ENCODE measurements at places on chromosomes 13 and 19.

DNA sequence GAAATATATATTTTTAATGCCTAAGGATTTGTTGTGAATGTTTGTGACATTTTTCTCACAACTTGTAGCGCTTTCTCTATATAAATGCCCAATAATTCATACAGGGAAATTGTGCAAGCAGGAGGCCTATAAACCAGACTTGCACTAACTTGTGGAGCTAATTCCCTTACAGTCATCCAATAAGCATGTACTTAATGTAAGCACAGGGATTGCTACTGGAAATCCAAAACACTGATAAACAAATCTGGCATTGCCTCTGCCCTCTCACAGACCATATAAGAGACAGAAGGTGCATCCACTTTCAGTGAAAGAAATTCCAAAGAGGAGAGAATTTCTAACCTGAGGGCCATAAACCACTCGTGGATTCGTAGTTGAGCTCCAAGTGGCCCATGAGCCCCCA, 518.8 kb downstream of the MYO16 start:
- no peak for DNase-seq

DNA sequence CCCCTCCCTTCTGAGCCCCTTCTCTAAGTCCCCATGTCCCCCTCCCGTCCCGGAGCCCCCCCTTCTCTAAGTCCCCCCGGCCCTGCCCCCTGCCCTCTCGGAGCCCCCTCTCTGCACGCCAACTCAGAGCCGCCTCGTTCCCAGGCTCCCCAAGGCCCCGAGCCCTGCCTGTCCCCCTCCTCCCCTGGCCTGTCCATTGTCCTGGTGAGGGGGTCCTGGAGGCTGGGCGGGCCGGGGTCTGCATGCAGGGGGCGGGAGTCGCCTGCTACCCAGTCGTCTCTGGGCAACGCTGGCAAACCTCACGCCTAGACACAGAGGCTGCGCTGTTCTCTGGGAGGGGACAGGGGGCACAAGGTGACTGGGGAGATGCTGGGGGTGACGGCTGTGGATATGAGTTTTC, 39.2 kb upstream of the SEMA6B start:
- no peak for DNase-seq

DNA sequence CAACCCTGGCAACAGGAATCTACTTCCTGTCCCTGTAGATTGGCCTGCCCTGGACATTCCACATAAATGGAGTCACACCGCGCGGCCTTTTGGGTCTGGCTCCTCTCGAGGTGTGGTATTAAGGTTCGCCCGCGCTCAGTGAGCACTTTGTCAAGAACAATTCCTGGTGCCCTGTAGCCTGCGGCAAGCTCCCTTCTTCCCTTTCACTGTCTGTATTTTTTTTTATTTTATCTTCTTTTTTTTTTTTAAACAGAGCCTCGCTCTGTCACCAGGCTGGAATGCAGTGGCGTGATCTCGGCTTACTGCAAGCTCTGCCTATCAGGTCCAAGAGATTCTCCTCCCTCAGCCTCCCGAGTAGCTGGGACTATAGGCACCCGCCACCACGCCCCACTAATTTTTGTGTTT, 28.3 kb downstream of the PEX11G start:
- DNase-seq = no peak

GRCh38 chr19:16325161-16325527, 518 bp downstream of the KLF2 start:
- no peak for DNase-seq

DNA sequence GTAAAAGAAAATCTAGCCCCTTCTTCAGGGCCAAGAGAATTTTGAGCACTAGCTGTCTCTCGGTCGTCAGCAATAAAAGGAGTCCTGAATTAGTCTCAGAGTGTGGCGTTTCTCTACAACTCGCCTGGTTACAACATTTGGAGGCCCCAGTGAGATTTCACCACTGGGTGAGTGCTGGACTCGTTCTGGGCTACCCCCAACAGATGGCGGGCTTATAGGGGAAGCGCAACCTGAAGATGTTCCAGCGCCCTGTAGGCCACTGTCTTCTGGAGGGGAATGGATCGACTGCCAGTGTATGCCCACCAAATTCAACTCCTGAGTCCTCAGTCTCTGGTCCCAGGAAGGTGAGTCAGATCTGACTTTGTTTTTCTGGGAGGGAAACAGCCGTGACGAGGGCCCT, 11.7 kb upstream of the ZNF181 start:
- DNase-seq = no peak

DNA sequence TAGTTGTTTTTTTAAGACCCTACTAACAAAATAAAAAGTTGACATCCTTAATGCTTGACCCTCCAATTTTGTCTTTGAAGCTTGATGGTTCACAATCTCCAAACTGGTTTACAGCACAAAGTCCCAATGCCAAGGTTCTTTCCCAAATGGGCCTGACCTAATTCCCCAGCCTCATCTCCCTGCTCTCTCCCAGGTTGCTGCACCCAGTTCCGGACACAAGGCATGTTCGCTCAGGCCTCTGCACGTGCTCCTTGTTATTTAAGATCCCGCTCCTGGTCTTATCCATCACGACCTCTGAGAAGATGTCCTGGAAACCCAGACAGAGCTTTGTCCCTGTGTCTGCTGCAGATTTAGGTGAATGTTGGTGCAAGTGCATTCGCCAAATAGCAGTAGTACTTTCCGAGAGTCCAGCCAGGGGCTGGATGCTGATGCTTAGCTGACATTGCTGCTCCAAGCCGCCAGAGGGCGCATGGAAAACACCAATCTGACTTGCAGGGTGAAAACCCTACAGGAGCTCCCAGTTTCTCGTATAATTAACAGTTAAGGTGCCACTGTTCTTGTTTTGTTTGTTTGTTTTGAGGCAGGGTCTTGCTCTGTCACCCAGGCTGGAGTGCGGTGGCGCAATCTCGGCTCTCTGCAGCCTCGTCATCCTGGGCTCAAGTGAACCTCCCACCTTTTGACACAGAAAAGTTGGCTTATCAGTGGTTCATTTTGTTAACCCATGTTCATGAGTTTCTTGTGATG, 18.5 kb downstream of the LYPD3 start:
- DNase-seq = peak; percentile 39

DNA sequence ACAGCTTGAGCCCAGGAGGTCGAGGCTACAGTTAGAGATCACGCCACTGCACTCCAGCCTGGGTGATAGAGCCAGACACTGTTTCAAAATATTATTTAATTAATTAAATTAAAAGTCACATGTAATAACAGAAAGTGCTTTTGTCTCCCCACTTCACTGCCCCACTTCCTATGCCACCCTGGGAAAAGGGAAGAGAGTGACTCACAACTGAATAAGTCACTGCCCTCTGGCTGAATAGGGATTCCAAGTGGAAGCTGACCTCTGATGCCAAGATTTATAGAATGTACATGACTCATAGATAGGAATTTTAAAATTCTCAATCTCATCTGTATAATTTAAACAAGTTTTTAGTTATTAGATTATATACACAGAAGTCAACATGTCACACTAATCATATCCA, 22.2 kb upstream of the ERVV-1 start:
- peak; percentile 3 for DNase-seq

GRCh38 chr13:59545007-59545406, 618.7 kb downstream of the DIAPH3 start:
- no peak for DNase-seq

GRCh38 chr19:41356984-41357739, 3.4 kb upstream of the TGFB1 start:
- no peak for DNase-seq

GRCh38 chr13:21616205-21616866, 12.4 kb upstream of the MICU2 start:
- DNase-seq = no peak

DNA sequence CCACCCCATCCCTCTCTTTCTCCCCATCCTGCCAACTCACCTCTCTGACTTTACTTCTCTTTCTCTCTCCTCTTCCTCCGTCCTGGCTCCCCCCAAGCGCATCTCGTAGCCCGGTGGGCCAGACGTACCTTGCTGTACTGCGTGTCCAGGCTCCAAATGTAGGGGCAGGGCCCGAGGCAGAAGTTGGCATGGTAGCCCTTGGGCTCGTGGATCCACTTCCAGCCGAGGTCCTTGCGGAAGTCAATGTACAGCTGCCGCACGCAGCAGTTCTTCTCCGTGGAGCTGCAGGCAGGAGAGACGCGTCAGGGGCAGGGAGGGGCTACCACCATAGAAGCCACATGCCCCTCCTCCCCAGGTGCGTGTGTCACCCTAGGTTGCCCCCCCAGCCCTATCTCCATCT, 21.7 kb downstream of the TGFB1 start:
- DNase-seq = no peak

DNA sequence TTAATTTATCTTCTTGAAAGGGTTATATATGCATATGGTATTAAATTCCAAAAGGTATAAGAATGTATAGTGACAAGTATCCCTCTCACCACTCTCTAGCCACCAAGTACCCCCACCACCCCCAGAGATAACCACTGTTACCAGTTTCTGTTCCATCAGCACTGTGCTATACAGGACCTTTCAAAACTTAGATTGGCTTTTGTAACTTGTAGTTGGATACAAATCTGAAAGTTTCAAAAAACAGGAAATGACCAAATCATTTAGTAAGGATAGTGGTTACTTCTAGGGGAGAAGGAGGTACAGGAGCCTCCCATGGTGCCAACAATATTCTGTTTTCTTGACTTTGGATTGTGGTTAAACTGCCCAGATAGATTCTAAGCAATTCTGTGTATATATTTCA, 56.7 kb downstream of the AKAP11 start:
- no peak for DNase-seq

GRCh38 chr13:41456768-41457588, at the start of gene RGCC:
Gene RGCC, plus strand, starts transcription at chr13:41457550. Its CDS starts 158 bp downstream, at chr13:41457708.
- DNase-seq = no peak

GRCh38 chr13:39210961-39211534, 172.8 kb downstream of the NHLRC3 start:
- DNase-seq = no peak

DNA sequence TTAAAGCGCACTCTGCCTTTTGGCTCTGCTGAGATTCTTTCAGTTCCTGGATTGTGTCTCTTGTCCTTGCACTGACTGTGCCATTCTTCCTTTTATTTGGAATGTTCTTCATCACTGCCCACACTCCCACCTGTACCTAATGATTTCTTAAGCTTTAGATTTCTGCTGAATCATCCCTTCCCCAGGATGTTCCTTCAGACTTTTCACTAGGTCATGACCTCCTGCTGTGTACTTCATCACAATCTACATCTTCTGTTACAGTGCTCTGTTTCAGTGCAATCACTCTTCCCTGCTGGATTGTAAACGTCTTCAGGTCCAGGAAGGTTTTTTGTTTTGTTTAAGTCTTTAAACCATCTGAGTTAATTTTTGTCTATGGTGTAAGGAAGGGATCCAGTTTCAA, 281.0 kb downstream of the ATP8A2 start:
- no peak for DNase-seq

- no peak for DNase-seq
Observed at GRCh38 chr19:35752746-35753350, 4.0 kb downstream of the HSPB6 start.

Data from AG09319 (cell line).